Stimulated activated memory B cell treated with anti-CD40 and anti-IgM and Interleukin-4, amounts not matched to agents 10 μg/mL and 1 μg/mL and 100 μg/mL, for 72 hours (primary cell): ENCODE measurements at places on chromosomes 12 and 14.
A peak's percentile ranks its signal among the peaks of the same experiment; 100 is the strongest.

DNA sequence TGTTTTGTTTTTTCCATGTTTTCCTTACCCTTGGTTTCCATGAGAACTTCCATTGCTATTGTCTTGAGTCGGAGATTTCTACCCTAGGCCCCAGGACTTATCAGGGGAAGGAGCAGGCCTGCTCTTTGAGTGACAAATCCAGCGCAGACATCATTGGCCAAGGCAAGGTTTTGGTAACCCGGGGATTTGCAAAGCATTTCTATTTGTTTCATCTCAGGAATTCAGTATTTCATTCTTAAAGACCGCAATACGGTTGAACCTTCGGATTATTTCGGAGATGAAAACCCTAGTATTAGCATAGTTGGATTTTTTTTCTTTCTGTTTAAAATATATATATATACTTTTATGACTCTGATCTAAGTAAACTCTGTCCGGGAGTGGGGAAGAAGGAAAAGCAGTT is 62.0 kb downstream of the TMEM132C start:
- no peaks in the 10 kb centered on the region for H3K36me3 ChIP-seq
- no peak overlapping the region for H3K27ac ChIP-seq
- no peak overlapping the region for H3K4me3 ChIP-seq
- no peak for ATAC-seq

- no peak overlapping the region for H3K27ac ChIP-seq
- no peak overlapping the region for H3K4me3 ChIP-seq
- no peak for ATAC-seq
- H3K4me1 ChIP-seq, result no peaks in the 10 kb centered on the region
- H3K36me3 ChIP-seq, result no peaks in the 10 kb centered on the region
- peaks cover 38% of the 10 kb centered on the region for H3K27me3 ChIP-seq
These were observed 62.2 kb upstream of the DIO3 start for GRCh38 chr14:101499080-101499479.

DNA sequence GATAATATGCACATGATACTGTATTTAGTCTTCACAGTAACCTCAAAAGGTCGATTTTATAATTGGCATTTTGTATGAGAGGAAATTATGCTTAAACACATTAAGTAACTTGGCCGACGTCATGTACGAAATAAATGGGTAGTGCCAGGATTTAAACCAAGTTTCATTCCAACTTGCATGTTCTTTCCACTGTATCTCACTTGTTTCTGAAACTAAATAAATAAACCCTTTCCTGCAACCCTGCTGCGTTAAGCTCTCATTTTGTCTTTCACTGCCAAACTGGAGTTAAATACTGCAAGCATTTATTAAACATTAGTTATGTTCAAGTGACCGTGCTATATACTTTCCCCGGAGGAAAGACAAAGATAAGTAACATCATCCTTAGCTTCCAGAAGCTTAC is 293.9 kb upstream of the PRKD1 start:
- H3K27me3 ChIP-seq, result no peaks in the 10 kb centered on the region
- no peaks in the 10 kb centered on the region for H3K4me1 ChIP-seq
- no peak overlapping the region for H3K4me3 ChIP-seq
- H3K27ac ChIP-seq, result no peak overlapping the region

DNA sequence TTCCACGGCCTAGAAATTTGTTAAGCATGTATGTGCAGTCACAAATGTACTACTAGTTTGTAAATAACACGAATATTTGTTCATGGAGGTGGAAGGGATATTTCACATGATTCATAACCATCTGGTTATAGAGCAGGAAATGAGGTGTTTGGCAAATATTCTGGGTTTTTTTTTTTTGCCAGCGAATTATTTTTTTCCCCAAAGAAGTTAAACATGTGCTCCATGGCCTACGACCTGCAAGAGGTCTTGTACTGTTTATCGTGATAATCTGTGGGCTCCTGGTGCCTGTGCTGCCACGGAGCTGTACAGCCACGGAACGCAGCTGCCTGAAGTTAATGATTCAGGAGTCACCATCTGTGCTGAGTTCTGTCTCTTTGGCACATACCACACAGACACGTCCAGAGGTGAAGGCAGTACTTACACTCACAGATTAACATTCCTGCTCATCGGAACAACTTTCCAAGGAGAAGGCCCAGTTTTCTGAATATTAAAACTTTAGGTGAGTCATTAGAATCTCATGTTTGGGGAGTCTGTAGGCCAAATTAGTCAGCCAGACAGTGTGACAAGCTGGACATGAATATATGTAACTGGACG is 156.3 kb downstream of the TMX1 start:
- H3K36me3 ChIP-seq, result no peaks in the 10 kb centered on the region
- no peak overlapping the region for H3K27ac ChIP-seq
- ATAC-seq, result no peak
- H3K27me3 ChIP-seq, result no peaks in the 10 kb centered on the region
- H3K4me3 ChIP-seq, result no peak overlapping the region

DNA sequence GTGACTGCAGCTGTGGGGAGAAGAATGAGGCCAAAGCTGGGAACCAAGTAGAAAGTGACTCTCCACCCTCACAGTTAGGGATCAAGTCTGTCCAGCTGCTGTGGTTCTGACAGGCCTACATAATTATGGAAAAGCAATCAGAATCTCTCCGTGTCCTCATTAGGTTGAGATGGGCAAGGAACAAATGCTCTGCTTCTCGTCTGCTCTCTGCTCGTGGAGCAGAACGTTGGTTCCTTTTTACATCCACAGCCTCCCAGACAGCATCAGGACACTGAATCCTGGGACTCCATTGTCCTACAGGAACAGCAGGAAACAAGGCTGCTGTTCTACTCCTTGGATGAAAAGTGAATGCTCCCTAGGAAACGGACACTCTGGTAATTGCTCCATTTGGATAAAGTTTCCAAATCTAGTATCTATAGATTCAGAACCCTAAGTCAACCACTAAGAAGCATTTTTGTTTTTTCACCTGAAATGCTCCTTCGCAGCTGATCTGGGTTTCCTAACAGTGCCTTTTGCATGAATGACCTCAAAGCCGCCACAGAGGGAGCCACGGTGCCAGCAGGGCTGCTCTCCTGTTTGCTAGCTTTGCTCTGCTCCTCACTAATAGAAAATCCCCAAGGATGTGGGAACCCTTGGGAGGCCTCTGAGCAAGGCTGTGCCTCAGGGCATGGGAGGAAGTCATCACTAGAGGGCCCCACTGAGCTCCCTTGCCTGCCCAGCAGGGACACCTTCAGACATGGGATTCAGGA is 102.0 kb downstream of the EGLN3 start:
- H3K27me3 ChIP-seq, result no peaks in the 10 kb centered on the region
- H3K4me3 ChIP-seq, result no peak overlapping the region
- H3K27ac ChIP-seq, result no peak overlapping the region
- no peak for ATAC-seq
- H3K4me1 ChIP-seq, result no peaks in the 10 kb centered on the region

GRCh38 chr12:97821806-97822205 is 359.2 kb downstream of the RMST start:
- no peak overlapping the region for H3K27ac ChIP-seq
- H3K4me1 ChIP-seq, result no peaks in the 10 kb centered on the region
- no peak overlapping the region for H3K4me3 ChIP-seq
- H3K27me3 ChIP-seq, result no peaks in the 10 kb centered on the region
- no peaks in the 10 kb centered on the region for H3K36me3 ChIP-seq
- no peak for ATAC-seq

- no peak overlapping the region for H3K4me3 ChIP-seq
- no peaks in the 10 kb centered on the region for H3K4me1 ChIP-seq
- peak; percentile 35 for ATAC-seq
- peaks cover 26% of the 10 kb centered on the region for H3K27me3 ChIP-seq
- H3K36me3 ChIP-seq, result no peaks in the 10 kb centered on the region
These were observed 39.6 kb downstream of the TEAD4 start for GRCh38 chr12:2998789-2999264.

DNA sequence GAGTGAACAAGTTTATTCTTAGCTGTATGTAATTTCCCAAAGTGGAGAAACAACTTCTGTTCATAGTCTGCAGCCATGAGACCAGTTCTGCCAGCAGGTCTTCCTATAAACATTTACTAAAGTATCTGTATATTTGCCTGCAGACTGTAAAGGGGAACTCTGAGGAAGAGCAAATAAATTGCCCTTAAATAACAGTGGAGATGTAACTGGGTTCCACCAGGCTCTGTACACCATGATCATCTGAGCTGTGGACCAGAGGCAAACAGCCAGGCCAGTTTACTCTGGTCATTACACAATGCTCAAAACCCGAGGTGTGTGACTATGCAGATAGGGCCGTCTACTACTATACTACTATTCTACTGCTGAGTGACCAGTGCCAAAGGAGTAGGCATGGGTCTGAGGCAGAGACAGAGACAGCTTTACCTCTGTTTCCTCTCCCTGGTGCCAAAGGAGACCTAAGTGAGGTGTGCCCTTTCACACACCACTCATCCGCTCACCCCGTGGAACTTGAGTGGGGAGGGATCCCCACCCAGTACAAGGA is 21.1 kb upstream of the CERS5 start:
- H3K27ac ChIP-seq, result peak overlapping the region; percentile 84
- H3K4me3 ChIP-seq, result no peak overlapping the region
- H3K27me3 ChIP-seq, result no peaks in the 10 kb centered on the region

GRCh38 chr14:92678766-92679165 is 69.7 kb downstream of the LGMN start:
- peak overlapping the region; percentile 80 for H3K27ac ChIP-seq
- peaks cover 59% of the 10 kb centered on the region for H3K36me3 ChIP-seq
- H3K4me1 ChIP-seq, result peaks cover 55% of the 10 kb centered on the region
- ATAC-seq, result no peak
- peak overlapping the region; percentile 33 for H3K4me3 ChIP-seq

- H3K36me3 ChIP-seq, result no peaks in the 10 kb centered on the region
- H3K4me3 ChIP-seq, result no peak overlapping the region
- no peaks in the 10 kb centered on the region for H3K4me1 ChIP-seq
- H3K27ac ChIP-seq, result no peak overlapping the region
These were observed 764.5 kb downstream of the TMTC2 start for GRCh38 chr12:83451189-83451588.

DNA sequence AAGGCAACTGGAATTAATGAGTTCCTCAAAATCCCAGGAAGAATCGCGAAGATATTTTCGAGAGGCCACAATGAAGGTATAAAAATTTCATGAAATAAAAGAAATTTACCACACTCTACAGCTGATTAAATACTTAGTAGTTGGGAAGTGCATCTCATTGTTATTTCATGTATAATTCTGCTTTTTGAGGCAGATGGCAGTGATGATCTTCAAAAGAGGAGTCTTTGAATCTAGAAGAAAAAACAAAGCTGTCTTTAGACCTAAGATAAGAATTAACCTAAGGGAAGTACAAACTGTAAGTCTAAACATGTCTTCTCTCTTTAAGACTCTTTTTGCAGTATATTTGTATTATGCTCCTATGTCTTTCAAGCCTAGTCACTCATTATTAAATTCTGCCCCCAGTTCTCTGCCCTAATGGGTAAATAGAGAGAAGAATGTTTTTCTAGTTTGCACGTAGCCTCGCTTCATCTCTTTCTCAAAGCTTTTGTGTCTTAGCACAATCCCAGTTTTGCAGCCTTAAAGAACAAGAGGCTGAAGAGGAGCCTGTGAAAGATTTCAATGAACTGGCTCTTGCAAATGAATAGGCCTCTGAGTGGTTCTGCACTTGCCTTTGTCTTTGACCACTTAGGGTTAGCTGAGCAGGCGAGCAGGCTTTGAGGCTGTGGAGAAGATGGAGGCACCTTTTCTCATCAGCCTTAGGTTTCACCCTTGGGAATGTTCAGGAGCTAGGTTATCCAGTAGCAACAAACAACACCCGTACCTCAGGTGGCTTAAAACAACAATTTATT is 32.7 kb downstream of the CFAP54 start:
- H3K4me1 ChIP-seq, result no peaks in the 10 kb centered on the region
- H3K27me3 ChIP-seq, result no peaks in the 10 kb centered on the region
- no peak for ATAC-seq
- H3K27ac ChIP-seq, result no peak overlapping the region
- no peak overlapping the region for H3K4me3 ChIP-seq

GRCh38 chr12:125081427-125081826 is 16.2 kb downstream of the AACS start:
- H3K4me1 ChIP-seq, result no peaks in the 10 kb centered on the region
- no peak for ATAC-seq
- peaks cover 48% of the 10 kb centered on the region for H3K36me3 ChIP-seq
- no peaks in the 10 kb centered on the region for H3K27me3 ChIP-seq
- H3K4me3 ChIP-seq, result no peak overlapping the region

DNA sequence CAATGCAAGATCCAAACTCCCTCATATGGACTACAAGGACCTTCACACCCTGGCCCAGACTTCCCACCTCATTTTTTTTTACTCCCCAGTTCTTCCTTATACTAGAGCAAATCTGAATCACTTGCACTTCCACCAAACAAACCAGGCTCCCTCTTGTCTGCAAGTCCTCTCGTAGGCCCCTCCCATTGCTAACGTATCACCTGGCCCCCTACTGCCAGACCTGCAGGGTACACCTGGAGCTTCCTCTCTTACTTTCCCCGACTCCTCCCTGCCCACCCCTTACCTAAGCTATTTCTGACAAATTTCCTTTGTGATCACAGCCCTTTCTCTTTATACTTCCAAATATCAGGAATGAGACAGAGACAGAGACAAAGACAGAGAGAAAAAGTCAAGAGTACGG is 463.9 kb downstream of the GALC start:
- H3K4me1 ChIP-seq, result no peaks in the 10 kb centered on the region
- ATAC-seq, result no peak

DNA sequence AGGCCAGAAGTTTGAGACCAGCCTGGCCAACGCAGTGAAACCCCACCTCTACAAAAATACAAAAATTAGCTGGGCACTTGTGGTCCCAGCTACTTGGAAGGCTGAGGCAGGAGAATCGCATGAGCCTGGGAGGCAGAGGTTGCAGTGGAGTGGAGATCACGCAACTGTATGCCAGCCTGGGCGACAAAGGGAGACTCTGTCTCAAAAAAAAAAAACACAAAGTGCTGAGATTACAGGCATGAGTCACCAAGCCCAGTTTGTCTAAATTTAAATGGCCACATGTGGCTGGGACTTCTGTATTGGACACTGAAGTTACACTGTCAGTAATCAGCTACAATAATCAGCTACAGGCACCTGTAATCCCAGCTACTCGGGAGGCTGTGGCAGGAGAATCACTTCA is 100.9 kb upstream of the AEBP2 start:
- H3K27me3 ChIP-seq, result peaks cover 8% of the 10 kb centered on the region
- no peak overlapping the region for H3K4me3 ChIP-seq
- no peak overlapping the region for H3K27ac ChIP-seq
- no peak for ATAC-seq
- H3K4me1 ChIP-seq, result no peaks in the 10 kb centered on the region
- H3K36me3 ChIP-seq, result no peaks in the 10 kb centered on the region

DNA sequence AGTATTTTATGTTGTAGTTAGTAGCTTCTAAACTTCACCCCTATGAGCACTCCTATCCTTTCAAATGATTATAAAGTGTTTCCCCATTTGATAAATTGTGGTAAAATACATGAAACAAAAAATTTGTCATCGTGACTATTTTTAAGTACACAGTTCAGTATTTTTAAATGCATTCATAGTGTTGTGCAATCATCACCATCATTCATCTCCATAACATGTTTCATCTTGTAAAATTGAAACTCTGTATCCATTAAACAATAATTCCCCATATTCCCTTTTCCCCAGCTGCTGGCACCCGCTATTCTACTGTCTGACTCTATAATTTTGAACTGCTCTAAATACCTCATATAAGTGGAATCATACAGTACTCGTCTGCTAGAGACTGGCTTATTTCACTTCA is 52.5 kb downstream of the ATP23 start:
- peaks cover under 1% of the 10 kb centered on the region for H3K27me3 ChIP-seq
- H3K27ac ChIP-seq, result no peak overlapping the region
- no peak for ATAC-seq
- peaks cover 5% of the 10 kb centered on the region for H3K36me3 ChIP-seq

- no peaks in the 10 kb centered on the region for H3K4me1 ChIP-seq
- no peaks in the 10 kb centered on the region for H3K27me3 ChIP-seq
- H3K4me3 ChIP-seq, result no peak overlapping the region
- no peaks in the 10 kb centered on the region for H3K36me3 ChIP-seq
- no peak for ATAC-seq
These were observed 140.9 kb downstream of the NTS start for GRCh38 chr12:86015026-86015425.

- no peaks in the 10 kb centered on the region for H3K36me3 ChIP-seq
- no peak for ATAC-seq
- H3K27me3 ChIP-seq, result no peaks in the 10 kb centered on the region
These were observed 229.9 kb downstream of the AKAP6 start for GRCh38 chr14:32559048-32559447.
